ENCODE measurements at places on chromosomes 11 and 22.

- DNase-seq = no peak
Measured at GRCh38 chr22:21937821-21938070, 14.9 kb downstream of the PPM1F start.

DNA sequence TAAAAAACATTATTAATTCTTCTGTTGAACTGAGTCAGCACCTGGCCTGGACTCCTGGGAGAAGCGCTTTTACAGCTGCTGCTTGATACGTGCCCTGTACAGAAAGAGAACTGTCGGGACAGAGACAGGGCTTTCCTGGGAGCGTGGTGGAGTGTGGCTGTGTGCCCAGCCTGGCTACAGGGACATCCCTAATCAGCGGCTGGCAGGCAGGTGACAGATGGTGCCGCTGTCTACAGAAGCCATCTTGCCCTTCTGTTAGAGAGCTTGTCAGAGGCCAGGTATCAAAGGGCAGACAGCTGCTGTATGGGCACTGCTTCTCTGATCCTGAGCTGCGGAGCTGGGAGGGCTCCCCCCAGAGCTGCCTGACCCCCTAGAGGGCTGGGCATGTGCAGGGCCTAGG, 361.8 kb downstream of the TENM4 start:
- no peak for DNase-seq

DNA sequence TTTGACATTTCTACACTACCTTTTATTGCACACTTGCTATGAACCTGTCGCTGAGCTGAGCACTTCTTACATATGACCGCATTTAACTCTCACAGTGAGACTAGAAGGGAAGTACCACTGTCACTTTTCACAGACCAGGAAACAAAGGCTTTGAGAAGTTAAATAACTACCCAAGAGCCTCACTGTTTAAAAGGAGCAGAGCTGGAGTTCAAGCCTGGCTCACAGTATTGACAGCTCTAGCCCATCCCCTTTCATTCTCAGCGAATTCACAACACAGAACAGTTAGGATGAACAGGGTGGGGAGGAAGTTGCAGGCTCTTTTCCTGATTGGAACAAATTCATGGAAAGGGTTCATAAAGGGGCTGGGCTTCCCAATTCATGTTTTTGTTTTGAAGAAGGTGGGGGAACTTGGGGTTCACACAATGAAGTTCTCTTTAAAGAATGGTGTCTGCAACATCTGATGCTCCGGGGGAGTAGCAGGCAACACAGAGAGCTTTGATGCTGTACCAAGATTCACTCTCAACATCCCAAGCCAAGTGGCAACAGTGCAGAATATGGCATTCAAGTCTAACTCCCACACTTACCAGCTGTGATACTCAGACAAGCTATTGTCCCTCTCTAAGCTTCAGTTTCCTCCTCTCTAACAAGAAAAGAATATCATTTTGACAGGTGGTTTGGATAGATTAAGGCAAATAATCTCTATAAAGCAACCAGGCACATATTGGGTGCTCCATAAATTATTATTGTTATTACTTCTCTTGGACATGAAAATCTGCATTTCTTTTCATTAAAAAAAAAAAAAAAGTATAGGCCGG, 17.2 kb downstream of the SCGB1A1 start:
- no peak for DNase-seq

DNA sequence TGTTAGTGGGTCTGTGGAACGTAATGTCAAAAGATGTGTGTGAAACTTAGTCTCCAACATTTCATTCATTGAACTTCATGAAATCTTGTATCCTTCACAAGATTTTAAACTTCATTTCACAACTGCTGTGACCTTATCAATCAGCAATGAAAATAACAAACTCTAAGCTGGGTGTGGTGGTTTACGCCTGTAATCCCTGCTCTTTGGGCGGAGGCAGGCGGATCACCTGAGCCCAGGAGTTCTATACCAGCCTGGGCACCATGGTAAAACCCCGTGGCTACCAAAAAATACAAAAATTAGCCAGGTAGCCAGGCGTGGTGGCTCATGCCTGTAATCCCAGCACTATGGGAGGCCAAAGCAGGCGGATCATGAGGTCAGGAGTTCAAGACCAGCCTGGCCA, 5.1 kb downstream of the CHKA start:
- no peak for DNase-seq

- no peak for DNase-seq
Measured at GRCh38 chr22:29651652-29652051, 48.2 kb downstream of the NF2 start.

GRCh38 chr11:65555693-65556231, 2.4 kb downstream of the LTBP3 start:
- DNase-seq = no peak

DNA sequence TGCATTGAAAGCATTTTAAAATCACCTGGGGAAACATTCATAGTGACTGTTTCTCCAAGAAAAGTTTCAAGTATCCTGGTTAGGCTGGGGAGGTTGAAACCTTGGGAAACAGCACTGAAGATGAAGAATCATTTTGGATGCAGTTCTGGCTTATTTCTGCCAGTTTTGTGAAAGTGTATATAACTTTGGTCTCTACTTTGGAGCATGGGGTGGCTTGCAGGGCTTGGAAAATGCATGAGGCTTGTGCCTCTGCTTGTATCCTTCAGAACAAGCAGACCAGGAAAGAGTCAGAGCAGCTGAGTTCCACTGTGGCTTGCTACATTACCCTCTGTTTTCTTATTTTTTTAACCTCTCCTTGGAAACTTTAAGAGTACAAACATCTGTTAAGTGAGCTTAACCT, 19.5 kb downstream of the SLC5A12 start:
- DNase-seq = no peak

GRCh38 chr11:10599388-10600175, 31.1 kb upstream of the LYVE1 start:
- DNase-seq = no peak

DNA sequence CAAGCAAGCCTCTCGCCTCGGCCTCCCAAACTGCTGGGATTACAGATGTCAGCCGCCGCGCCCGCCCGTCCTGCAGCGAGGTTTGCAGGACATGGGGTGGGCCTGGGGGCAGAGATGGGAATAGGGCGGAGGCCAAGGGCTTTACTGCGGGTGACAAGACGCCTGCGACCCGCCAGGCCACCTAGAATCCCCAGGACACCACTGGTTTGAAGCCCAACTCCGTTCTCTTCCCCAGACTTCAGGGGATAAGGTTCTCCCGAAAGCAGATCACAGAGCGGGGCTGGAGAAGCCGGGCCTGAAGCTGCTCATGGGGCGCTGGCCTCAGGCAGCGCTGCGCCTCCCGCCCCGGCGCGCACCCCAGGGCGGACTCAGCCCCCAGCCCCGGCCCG, 354 bp downstream of the POLR2L start:
- no peak for DNase-seq

DNA sequence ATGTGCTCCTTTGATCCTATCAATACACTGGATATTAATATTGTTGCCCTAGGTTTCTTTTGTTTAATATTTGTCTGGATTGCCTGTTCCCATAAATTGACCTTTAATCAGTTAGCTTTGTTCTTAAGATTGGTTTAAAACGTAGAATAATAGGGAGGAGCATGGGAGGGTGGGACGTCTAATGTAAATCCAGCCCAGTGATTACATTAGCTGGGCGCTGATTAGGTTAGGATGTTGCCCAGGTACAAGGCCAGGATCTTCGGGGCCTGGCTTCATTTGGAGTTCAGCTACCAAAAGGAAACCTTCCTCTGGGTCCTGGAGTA, at the start of gene SRSF8:
SRSF8 (plus strand) TSS at position 204 of the 323 bp plus-strand sequence. CDS start 308 bp downstream, outside the sequence.
- DNase-seq = no peak

DNA sequence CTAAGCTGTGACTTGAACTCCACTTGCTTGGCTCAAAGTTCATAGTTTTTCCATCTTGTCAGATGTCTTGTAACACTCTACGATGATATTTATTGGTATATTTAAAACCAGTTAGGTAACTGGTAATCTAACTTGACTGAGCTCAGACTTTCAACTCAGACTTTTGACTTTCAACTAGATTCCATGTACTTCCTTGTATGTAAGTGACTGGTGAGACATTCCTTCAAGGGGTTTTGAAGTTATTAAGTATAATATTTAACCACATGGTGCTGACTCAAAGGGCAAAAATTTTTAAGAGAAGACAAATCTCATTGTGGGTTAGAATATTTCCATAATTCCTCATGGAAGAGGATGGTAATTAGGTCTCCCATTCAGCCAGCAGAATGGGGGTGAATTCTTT, 631.3 kb upstream of the ANO5 start:
- no peak for DNase-seq

DNA sequence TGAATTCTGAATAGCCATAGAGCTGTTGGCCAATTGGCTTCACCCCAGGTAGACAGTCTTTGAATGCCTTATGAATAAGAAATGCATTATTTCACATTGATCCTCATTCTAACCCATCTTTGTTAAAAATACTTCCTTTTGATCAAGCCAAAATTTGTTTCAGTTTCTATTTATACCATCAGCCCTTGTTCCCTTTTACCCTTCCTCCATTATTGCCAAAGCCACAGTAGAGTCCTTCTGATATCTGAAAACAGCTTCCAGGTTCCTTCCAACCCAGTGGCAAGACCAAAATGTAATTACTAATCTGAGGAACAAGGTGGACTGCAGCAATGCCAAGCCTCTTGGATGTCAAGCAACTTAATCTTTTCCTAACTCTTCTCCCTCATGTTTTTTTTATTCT, 458.8 kb downstream of the BUD13 start:
- DNase-seq = no peak

DNA sequence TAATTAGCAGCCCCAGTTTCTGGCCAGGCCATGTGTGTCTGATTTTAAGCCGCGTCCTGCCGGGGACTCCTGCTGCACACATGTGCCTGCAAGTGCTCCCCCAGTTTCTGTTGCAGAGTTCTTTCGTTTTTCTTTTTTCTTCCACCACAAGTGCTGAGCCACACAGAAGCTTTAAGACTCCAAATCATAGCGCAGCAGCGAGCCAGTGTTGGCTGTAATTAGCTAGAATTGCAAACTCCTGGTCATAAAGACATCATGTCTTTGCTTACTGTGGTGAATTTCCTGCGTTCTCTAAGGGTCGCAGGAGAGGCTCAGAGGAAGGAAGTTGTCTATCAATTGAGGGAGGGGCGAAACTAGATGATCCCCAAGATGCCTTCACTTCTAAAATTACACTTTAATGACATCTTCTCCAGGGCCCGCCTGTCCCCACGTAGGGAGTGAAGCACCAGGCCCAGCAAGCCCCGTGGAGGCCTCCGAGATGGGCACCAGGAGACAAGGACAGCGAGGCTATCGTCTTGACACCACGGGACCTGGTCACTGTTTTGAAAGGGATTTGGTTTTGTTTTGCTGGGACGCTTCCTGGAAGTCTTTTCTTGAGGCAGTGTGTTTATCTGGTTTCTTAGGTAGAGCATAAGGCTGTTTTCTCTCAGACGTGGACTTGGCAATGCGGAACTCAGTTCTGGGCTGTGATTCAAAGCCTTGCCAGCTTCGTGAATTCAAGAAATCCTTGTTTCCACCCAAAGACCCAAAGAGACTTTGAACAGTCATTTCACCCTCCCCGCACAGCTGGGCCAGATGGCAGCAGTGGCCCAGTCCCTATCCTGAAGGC, 71.8 kb downstream of the UBASH3B start:
- no peak for DNase-seq

- DNase-seq = no peak
Measured at GRCh38 chr11:9731256-9731655, 67.4 kb downstream of the SWAP70 start.

- DNase-seq = no peak
Measured at GRCh38 chr22:45336971-45337431, 27.3 kb downstream of the FAM118A start.

DNA sequence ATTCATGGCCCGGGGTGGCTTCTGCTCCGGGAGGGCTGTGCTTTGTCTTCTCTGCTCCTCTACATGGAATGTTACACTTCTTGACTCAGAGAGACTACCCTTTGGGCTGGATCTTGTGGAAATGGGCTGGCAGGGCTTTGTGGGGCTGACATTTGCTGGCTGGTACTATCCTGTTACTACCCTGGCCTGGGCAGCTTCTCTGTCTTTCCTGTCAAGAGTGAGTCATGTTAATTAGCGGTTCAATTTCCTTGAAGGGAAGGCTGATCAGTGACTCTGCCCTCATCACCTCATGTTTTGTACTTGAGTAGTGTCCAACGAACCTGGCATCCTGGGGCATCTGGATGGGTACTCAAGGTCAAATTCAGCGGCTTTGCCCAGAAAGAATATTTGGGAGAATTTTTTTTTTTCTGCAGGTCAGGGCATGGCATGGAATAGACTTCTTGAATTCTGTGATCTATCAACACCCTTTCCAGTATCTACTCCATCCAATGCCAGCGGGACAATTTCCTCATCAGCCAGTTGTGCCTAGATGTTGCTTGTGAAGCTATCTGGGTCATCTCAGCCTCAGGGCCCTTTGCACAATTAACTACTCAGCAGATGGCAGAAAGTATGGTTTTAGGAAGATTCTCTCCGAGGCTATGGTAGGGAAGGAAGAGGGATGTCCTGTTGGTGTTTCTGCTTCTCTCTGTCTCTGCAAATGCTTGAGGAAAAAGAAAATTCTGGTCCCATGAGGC, 140.5 kb upstream of the PLET1 start:
- DNase-seq = no peak

- DNase-seq = no peak
Measured at GRCh38 chr22:17396516-17396915, 27.3 kb downstream of the CECR2 start.

GRCh38 chr22:41687901-41688364, 734 bp downstream of the SNU13 start:
- no peak for DNase-seq

- DNase-seq = no peak
Measured at GRCh38 chr11:19160847-19161246, 40.9 kb downstream of the CSRP3 start.

GRCh38 chr11:44256673-44257291, 53.2 kb downstream of the ALX4 start:
- DNase-seq = no peak

DNA sequence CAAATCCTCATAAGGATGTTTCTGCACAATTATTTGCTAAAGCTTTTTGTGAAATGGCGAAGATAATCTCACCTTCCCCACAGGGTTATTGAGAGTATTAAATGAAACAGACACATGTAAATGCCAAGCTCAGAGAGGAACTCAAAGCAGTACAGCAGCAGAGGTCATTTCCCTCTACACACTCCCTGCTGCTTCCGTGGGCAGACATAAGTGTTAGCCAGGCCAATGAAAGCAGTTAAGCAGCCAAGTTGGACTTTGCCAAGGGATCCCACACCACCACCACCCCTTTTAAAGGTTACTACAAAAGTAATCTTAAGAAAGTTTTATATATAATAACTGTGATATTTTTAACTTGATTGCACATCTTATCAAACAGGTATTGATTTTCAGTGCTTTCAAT, 4.0 kb upstream of the FAM111A start:
- no peak for DNase-seq

DNA sequence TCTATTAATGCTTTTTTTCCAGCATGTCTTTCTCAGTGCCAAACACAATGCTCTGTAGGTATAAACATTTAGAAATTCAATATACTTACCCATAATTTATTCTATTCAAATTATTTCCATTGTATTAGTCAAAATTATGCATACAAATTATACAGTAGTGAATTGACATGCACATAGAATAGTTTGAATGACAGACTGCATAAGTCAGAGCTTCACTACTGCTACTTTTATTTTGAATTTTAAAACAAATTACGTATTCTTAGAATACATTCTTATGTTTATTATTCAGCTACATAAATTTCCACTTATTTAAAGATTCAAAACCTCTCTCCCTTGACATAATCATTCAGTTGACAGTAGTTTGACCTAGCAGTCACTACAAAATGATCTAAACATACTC, 808.0 kb upstream of the CCDC179 start:
- DNase-seq = no peak
